ENCODE measurements at places on chromosomes 5 and 9.

DNA sequence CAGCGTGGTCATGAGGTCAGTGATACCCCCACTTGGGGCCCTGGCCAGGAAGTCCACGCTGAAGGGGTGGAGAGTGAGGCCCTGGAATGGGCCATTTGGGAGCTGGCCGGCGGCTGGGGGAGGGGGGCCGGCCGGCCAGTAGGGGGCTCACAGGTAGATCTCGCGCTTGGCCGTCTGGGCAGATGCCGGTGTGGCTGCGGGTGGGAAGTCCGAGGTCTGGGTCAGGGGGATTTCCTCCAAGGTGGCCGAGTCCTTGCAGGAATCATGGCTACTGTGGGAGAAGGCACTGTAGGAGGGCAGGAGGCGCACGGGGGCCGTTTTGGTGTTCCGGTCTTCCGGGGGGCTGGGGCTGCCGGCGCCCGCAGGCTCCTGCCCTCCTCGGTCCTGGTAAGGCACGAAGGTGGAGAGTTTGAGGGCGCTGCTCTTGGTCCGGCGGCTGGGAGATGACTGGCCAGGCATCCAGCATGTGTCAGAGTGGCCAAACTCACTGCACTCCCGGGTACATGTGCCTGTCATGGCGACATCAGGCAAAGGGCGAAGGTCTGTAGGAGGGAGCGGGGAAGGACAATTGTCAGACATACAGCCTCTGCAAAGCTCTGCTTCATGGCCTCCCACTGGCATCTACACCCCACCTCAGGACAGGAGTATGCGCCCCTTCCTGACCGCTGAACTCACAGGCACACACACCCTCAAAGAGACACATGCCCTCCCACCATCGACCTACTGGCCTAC is 24.1 kb downstream of the PCDH1 start:
- no peak for DNase-seq

- DNase-seq, result no peak
Measured at GRCh38 chr5:35799753-35800152, 56.9 kb upstream of the IL7R start.

DNA sequence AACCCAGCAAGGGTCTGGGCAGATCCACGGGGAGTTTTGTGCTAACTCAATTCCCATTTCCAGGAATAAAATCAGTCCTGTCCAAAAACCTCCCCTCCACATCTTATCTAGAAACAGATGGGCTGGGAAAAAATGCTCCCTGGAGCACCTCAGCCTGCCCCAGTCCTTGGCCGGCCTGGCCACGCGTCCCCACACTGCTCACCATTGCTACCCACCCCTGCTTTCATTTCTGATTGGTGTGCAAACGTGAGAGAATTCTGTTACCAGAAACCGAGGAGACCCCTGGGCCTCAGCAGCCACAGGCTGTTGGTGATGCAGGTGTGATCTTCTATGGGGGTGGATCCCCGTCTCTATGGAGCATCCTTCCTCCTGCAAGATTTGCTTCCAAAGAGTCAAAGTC is 38.0 kb upstream of the OLFM1 start:
- no peak for DNase-seq

GRCh38 chr9:82584349-82584863 is 478.5 kb downstream of the RASEF start:
- DNase-seq, result no peak

- DNase-seq, result no peak
Measured at GRCh38 chr5:10655161-10655971, 91.5 kb downstream of the ANKRD33B start.

DNA sequence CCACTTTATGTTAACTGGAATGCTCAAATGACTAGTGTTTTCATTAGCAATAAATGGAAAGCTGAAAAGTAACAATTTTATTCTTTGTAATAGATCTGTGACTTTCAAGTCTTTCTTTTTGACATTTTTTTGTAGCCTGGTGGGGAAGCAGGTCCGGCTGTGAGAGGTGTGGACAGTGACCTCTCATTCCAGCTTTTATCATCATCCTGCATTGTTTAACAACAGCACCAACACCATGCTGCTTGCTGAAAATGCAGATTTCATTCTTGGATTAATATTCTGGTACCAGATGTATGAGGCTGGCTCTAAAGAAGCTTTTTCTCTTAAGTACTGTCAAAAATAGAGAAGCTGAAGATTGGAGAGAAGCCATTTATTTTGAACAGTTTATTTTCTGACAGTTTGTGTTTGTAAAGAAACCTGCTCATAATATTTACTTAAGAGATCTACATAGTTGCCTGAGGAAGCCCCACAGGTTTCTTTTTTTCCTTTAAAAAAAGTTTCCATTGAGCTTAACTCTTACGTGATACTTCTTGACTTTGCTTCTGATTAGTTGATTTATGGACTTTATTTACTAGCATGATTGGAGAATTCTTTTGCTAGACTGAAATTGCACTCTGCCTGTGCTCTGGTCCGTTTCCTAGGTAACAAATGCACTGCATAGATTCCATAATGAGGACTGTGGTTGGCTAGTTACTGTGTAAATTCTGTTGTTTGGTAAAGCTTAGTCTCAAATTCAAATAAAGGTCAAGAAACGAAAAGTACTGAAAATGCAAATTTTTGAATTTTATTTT is 3.4 kb downstream of the KIAA1958 start:
- DNase-seq, result no peak

DNA sequence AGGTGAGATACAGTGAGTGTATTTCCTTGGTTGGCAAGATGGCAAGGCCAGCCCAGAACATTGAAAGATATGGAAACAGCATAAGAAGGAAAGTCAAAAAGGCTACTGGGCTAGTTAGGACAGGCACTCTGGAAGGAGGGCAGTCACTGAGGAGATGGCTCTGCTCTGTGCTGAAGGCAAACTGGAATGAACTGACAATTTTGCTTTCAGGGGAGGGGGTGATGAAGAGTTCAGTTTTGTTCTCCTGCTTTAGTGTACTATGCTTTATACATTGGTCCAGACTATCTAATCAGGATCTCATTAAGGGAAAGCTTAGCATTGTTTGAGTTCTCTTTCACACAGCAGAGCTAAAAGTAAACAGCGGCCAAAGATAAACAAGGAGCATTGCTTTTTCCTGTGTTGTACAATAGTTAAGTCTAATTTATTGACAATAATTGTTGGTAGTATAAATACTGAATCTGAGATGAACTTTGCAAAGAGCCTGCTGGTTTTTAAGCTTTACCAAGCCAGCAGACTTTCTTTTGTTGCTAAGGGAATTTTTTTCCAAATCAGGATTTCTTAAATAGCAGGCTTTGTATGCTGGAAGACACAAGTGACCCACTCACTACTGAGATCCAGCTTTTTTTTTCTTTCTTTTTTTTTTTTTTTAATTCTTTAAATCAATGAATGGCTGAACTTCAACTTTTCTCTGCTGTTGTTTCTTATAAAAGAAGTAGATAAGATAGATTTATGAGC is 355.5 kb downstream of the ARRDC3 start:
- no peak for DNase-seq

GRCh38 chr5:36444582-36445418 is 143.1 kb upstream of the RANBP3L start:
- no peak for DNase-seq

- DNase-seq, result no peak
Measured at GRCh38 chr9:20148416-20148815, 359.6 kb upstream of the SLC24A2 start.

DNA sequence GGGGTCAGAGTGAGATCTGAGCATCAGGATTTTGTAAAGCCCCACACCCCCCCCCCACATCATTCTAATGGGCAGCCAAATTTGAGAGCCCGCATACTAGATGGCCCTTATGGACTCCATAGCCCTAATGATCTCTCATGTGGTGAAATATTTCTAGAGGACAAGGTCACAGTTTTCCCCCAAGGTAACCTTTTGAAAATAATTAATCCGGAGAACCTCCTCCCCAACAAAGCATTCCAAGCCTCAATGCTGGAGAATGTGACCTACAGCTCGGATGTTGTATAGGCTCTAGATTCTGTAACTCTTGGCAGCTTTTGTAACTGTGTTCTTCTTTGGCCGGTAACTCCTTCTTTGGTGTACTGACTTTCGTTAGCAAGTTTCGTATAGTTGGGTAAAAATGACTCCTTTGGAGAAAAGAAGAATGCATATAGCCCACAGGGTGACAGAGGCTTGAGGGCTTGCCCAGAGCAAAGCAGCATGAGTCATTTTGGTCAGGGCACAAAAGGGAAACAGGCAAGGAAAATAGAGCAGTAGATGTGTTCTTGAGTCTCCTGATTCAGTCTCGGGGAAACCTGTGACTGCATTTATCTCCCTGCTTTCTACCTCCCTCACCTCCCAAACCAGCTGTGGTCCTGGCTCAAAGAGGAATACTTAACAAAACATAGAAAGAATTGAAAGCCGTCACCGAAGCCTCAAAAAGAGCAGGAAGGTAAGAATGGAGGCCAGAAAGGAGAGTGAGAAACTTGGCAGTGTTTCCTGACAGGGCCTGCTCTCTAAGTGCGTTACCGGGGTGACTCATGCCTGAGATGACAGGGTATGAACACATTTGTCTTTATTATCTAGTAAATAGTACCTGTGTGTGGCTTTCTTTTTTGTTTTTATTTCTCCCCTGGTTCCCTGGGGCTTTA is 6.6 kb upstream of the XPA start:
- DNase-seq, result no peak

- no peak for DNase-seq
Measured at GRCh38 chr5:172715931-172716682, 54.9 kb downstream of the DUSP1 start.

DNA sequence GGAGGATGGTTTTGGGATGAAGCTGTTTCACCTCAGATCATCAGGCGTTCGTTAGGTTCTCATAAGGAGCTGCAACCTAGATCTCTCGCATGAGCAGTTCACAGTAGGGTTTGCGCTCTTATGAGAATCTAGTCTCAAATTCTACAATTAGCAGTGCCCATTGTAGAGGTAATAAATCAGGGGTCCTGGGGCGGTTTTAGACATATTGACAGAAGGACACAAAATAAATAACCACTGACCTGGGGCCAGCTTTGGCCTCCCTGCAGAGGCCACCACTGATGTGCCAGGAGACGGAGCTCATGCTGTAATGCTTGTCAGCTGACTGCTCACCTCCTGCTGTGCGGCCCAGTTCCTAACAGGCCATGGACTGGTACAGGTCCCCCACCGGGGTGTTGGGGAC is 67.6 kb upstream of the SPATA31D4 start:
- DNase-seq, result no peak

GRCh38 chr5:139388198-139388821 is 1.4 kb downstream of the MZB1 start:
- DNase-seq, result no peak

- DNase-seq, result no peak
Measured at GRCh38 chr9:114223564-114224246, 68.4 kb downstream of the COL27A1 start.

- DNase-seq, result no peak
Measured at GRCh38 chr9:117929868-117930267, 225.7 kb downstream of the TLR4 start.

DNA sequence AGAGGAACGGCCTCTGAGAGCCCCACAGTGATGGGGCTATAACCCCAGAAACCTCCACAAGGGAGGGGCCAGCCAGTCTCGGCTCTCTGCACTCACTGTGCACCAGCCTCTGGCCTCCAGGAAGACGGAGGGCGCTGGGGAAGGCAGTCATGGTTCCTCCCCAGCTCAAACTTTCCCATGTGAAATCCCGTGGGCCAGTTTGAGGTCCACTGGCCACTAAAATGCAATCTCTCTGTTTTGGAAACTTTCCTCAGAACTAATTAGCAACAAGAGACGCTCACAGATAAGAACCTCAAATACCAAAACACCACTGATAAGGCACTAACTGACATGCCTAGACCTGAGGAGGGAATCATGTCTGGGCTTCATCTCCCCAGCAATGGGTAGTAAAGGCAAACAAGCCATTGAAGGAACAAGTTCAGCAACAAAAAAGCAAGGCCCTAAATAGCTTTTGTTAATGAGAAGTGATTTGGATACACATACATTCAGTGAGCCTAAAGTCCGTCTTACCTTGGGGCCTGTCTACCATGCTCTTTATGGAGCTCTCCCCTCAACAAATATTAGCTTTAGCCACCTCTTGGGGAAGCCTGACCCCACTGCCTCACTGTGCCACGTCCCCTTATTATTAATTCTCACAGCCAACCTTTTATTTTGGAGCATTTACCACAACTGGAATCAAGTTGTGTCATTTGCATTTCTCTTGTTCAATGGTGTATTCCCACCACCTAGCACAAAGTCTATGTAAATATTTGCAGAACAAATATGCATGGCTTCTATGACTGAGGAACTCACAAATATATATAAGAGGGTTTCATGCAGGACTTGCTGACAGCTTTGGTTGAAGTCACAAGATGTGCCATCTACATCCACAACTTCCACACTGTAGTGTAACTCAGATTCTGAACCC is 56.1 kb upstream of the GLRX start:
- no peak for DNase-seq

DNA sequence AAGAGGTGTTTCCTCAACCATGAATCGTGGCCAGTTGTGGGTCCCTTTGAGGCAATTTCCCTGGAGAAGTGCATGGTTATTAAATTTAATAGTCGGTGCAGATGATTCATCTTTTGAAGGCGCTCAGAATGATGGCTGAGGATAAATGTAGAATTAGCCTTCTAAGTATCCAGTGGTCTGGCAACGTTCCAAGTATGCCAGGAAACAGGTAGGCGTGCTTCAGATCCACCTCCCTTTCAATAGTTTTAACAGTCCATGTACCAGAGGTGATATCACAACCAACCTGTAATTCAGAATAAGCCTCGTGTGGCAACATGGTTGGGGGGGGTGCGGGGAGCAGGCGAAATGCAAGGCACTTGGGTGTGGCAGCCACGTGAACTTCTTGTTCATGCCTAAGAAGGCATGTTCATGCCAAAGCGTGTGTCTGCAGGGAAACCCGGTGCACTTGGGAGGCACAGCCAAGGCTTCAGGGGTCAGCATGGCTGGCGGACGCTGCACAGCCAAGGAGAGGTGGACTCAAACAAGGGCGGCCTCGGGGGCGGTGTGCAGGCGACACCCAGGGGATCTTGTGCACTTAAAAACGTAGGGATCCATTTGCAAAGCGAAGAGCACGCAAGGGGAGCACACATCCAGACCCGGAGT is 5.2 kb upstream of the NKD2 start:
- no peak for DNase-seq

DNA sequence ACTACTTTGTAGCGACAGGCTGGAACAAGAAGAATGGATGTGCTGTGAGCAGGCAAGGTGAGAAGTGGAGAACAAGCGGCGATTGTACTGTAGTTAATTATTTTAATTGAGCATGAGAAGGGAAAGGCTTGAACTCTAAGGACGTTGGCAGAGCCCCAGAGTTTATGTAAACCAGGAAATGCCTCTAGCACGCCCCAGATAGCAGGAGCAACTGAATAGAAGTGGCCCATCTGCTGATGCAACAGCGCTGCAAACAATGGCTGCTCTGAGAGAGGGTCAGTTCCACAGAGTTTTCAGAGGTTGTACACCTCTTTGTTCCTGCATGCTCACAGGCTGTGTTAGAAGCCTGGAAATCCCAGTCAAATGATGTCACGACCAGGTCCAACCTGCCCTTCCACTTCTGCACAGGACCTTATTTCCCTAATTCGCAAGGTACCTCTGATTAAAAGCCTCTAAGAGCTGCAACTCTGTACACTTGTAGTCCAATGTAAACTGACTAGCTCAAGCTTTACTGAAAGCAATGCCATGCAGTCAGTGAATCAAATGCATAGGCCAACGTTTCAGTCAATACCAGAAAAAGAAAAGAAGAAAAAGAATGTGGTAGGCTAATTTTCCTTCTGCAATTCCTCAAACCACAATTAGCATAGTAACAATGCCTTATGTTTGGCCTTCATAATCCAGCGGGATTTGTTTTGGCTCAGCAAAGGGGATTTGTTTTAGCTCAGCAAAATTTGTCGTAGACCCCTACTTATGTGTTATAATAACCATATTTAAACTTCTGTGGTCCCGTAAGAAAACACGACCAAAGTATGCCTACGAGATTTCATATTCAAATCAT is 119.6 kb upstream of the RETREG1 start:
- DNase-seq, result peak; percentile 20

All from amygdala (tissue), 56 donors.